ENCODE measurements at places on chromosomes 7 and 10.

GRCh38 chr10:58712982-58713381 lies 200.3 kb downstream of the BICC1 start:
- DNase-seq: no peak

GRCh38 chr10:102230264-102230860 lies 4.3 kb downstream of the ELOVL3 start:
- no peak for DNase-seq

GRCh38 chr10:9211228-9211627 lies 1156.7 kb downstream of the GATA3 start:
- no peak for DNase-seq

DNA sequence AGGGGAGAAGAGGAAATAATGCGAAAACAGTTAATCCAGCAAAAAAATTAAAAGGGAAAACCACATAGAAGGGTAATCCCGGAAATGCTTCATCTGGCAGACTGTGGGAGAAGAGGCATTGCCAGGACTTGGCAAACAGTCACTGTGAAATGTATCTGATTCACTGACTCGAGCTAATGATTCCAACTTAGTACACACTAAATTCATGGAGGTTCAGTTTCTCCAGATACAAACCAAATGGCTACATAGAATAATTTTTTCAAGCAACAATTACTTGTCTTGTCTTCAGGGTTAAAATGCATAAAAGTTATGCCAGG lies 36.4 kb downstream of the GDI2 start:
- no peak for DNase-seq

DNA sequence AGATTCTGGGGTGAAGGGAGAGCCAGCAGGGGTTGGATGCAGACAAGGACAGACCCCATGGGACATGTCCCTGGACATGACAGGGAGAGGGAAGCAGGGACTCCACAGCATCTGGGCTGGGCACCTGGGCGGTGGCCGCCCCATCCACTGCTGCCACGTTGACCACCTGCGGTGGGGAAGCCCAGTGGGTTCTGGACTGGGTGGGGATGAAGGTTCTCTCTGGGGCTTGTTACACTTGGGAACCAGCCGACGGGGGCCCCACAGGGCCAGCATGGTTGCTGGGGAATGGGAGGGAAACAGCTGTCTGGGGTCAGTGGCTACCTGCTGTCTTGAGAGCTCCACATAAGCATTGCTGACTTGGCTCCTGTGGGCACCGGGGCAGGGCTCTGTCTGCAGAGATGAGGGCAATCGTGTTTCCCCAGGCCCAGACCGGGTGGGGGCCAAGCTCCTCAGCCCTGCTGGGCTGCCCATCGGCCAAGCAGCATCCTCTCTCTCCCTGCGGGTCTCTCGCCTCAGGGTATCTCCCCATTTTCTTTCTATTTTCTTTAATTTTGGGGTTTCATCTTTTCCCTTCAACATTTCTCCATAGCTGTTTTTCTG lies 443.6 kb upstream of the PFKP start:
- no peak for DNase-seq

DNA sequence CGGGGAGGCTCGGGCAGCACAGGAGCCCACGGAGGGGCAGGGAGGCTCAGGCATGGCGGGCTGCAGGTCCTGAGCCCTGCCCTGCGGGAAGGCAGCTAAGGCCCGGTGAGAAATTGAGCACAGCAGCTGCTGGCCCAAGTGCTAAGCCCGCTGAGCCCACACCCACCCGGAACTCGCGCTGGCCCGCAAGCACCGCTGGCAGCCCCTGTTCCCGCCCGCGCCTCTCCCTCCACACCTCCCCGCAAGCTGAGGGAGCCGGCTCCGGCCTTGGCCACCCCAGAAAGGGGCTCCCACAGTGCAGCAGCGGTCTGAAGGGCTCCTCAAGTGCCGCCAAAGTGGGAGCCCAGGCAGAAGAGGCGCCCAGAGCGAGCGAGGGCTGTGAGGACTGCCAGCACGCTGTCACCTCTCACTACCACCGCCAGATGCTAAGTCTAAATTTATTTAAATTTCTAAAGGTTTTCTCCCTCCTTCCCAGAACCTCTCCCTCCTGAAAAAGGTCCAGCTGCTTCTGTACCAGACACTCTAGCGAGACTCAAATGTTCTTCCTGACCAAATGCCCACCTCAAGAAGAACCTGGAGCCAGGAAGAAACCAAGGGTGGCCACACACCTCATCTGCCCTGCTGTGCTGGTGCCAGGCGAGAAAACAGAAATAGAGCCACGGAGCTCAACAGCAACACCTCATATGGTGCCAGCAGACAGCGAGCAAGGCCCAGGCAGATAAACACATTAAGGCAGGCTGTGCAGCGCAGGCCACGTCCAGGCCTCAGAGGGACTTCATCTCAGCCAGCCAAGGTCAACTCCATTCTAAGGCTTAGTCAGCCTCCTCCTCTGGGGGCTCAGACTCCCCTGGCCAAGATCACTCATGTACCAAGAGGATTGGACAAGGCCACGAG lies 47.0 kb downstream of the KCNMA1 start:
- no peak for DNase-seq

- DNase-seq: no peak
These were observed 354 bp upstream of the FERD3L start for GRCh38 chr7:19145434-19146115.

GRCh38 chr10:128662520-128662919 lies 536.3 kb upstream of the MKI67 start:
- no peak for DNase-seq

GRCh38 chr10:80529604-80530003 lies 8.1 kb upstream of the SH2D4B start:
- no peak for DNase-seq

DNA sequence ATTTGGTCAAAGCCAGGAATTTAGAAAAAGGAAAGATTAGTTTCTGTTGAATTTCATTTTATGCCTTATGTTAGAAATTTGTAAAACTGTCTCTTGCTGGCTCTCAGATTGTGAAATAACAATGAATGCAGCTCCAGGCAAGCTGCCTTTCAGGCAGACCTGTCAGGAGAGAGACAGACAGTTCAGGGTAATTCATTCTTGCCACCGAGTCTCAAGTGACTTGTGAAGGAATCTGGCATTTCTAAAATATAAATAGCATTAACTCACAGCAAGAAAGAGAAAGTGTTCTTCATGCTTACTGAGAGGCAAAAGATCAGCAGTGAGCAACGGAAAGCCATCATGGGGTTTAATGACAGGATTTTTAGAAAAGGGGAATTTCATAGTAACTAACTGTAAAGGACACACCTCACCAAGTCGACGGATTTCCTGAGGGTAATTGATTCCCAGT lies 442.3 kb upstream of the AKR1E2 start:
- DNase-seq: no peak

DNA sequence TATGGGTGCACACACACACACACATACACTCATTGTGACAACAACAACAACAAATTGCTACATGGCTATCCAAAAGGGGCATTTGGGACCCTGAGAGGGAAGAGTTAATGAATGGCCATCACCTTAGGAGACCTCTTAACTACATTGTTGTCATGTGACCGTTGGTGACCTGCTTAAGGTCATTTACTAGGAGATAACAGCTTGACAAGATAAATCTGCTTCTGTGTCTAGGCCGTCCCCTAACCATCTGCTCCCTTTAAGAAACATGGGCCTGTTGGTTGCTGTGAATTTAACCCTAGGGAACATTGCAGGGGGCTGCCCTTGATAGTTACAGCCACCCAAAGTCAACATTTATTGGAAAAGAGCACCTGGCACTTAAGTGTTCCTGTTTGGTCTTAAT lies 29.7 kb downstream of the C1QL3 start:
- DNase-seq: no peak

DNA sequence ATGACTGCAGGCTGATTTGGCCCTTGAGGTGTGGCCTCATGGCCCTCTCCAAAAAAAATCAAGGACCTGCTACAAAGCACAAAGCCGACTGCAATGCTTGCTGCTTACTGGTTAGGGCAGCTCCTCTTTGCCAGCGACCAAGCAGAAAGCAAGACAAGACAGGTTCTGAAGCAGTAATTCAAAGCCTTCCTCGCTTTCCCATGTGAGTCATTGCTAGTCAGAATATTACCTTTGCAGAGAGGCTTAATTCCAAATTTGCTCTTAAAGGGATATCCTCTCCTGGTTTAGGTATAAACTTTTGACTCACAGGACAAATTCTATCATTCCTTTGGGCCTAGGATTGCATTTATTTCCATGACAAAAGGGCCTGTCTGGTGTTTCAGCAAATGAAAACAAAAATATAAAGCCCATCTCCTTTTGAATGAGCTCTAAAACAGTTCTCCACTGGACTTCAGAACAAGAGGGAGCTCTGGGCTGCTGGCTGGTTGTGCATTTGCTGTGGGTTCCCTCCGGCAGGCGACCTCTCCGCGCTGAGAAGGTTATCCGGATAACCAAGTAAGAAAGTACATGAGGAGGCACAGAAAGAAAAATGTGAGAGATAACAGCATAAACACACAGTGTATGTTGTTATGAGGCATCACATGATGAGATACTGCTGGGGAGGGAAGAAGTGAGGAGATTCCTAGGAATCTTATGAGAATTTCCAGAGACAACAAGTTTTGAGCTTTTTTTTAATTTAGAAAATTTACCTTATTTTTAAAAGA lies 90.8 kb downstream of the EGFR start:
- DNase-seq: no peak

- DNase-seq: no peak
These were observed 136.2 kb downstream of the LHPP start for GRCh38 chr10:124597846-124598165.

DNA sequence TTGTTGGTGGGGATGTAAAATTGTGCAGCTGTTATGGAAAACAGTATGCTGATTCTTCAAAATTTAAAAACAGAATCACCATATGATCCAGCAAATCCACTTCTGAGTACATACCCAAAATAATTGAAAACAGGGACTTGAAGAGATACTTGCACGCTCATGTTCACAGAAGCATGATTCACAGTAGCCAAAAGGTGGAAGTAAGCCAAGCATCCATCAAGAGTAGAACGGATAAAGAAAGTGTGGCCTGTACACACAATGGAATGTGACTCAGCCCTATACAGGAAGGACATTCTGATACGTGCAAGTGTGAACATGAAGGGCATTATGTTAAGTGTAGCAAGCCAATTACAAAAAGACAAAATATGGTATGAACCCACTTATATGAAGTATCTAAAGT lies 696.7 kb upstream of the CELF2 start:
- no peak for DNase-seq

DNA sequence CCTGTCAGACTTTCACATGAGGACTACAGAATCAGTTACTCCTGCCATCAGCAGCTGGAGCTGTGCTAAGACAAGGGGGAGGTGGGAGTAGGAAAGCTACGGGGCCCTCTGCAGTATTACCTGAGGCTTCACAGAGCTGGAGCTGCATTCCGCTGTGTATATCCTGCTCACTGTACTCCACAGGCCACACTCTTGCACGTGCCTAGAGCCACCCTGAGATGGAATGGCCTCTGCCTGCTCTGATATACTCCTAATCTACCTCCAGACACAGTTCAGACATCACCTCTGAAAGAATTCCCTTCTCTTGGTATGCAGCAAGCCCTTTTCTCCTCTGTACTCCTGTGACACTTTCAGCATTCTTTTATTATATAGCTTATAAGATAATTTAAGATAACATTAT lies 34.8 kb downstream of the TRDMT1 start:
- no peak for DNase-seq

DNA sequence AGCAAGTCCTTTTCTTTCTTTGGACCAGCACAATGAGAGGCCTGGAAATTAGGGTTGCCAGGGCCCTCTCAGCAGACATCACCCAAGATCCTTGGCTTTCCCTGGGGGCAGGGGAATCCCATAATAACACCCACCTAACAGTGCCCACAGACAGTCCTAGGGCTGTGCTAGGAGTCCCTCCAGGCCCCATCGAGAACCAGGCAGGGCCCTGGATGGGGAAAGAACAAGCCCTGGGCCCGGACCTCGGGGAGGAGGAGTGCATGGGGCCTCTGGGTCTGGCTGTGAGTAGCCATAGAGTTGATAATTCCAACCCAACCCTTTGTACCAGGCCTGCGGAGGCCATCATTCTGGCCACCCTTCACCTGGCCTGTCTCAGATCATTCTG lies 201.2 kb upstream of the ZMIZ1 start:
- no peak for DNase-seq

- no peak for DNase-seq
These were observed 4.4 kb downstream of the KEL start for GRCh38 chr7:142957723-142958122.

DNA sequence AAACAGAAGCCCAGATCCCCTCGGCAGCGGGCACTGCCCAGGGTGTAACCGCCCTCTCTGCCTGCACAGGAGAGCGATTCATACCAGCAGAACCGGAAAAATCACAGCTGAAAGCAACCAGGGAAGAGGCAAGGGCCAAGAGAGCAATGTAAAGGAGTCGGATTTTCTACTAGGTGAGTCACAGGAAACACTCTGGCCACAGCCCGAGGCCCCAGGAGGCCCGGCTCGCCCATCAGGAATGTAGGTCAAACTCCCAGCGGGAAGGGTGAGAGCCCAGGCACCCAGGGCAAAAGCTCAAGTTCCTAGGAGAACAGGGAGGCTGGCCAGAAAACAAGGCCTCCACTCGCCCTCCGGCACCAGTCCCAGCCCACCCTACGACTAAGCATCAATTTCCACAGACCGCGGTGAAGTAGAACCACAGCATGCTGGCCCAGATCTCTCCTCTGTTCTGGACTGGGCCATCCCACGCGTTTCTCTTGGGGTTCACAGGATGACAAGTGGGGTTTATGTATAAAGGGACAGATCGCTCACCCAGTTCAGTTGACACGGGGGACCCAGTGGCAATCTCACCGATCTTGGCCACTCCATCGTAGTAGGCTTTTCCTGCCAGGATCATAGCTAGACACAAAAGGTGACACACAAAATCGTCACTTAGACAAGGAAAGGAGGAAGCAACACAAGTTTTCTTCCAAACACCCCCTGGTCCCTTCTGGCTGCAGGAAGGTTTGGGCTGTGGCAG lies 46.2 kb downstream of the BAIAP2L1 start:
- DNase-seq: no peak

- DNase-seq: no peak
These were observed 56.8 kb downstream of the JAZF1 start for GRCh38 chr7:28123752-28124151.

GRCh38 chr10:21926358-21926925 lies 77.1 kb downstream of the DNAJC1 start:
- DNase-seq: no peak

GRCh38 chr10:97913193-97913592 lies 63.5 kb downstream of the GOLGA7B start:
- no peak for DNase-seq

- DNase-seq: no peak
These were observed 5.0 kb upstream of the ZNF518A start for GRCh38 chr10:96125142-96125515.

DNA sequence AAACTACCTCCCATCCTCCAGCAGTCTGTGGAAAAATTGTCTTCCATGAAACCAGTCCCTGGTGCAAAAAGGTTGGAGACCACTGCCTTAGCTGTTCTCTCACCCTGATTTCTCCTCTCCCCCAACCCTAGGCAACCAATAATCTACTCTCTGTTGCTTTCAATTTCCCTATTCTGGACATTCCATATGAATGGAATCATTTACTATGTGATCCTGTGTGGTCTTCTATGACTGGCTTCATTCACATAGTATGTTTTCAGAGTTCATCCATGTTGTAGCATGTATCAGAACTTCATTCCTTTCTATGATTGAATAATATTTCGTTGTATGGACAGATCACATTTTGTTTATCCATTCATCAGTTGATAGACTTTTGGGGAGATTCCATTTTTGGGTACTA lies 38.3 kb upstream of the DLG5 start:
- no peak for DNase-seq

- DNase-seq: no peak
These were observed 1.5 kb downstream of the ACTR3B start for GRCh38 chr7:152760854-152761748.

- DNase-seq: no peak
These were observed 47.9 kb downstream of the MTERF1 start for GRCh38 chr7:91832493-91833045.

All from nucleus accumbens (tissue), 56 donors.